Adipocyte (in vitro differentiated cells): ENCODE measurements at places on chromosomes 5 and 9.

GRCh38 chr5:98296426-98296825 is 477.0 kb upstream of the RGMB start:
- peak; percentile 45 for DNase-seq

GRCh38 chr9:126371007-126371870 is 44.6 kb downstream of the MVB12B start:
- DNase-seq, result no peak

DNA sequence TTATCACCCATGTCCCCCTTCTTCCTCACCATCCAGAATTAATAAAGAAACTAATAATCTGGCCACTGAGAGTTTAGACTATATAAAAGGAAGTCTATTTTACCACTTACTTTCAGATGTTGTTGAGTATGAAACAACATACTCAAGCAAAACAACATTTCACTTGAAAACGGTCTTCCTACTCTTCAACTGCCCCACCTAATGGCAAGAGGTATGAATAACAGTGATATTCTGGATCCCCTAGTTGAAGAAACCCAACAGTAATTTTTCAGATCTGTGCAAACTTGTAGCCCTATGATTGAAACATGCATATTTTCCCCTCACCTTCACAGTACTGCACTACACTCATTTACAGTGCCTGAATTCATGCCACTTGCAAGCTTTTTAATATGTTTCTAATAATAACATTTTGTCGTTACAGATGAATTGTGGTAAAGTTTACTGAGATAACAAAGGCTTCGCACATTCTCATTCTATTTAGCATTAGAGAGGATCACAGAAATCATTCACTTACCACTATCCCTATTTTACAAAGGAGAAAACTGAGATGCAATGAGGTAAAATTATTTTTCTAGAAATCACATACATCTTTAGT is 267.9 kb upstream of the PDE4D start:
- peak; percentile 77 for DNase-seq

DNA sequence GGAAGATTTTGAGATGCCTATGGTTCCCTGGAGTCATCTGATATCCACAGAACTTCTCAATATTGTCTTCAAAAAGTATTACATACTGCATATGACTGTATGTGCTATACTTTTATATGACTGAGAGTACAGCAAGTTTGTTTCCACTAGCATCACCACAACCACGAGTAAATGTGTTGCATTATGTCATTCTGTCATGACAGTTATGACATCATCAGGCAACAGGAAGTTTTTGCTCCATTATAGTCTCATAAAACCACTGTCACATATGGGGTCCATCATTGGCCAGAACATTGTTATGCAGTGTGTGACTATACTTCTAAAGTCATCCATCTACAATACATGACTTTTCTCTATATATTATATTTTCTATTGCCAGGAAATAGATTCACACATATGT is 831.7 kb downstream of the SEMA5A start:
- no peak for DNase-seq

DNA sequence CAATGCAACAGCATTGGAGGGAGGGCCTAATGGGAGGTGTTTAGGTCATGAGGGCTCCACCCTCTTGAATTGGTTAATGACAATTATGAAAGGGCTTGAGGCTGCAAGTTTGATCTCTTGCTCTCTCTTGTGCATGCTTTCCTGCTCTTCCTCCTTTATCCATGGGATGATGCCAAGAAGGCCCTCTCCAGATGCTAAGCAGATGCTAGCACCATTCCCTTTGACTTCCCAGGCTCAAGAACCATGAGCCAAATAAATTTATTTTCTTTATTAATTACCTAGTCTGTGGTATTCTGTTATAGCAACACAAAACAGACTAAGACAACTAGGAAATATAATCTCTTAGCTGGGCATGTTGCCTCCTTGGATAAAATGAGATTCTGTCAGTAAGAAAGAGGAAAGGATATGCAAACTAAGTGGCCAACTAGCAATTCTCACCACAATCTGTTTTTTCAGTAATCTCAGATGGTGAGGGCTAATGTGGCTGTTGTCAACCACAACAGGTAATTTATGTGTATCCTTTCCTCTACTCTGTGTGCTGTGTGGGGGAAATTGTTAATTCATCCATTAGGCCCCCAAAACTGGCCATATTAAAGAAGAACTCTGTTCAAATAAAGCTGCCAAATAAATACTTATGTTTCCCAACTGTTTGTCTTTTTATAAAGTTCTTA is 269.1 kb upstream of the CD180 start:
- DNase-seq, result no peak

- no peak for DNase-seq
Observed at GRCh38 chr5:172593306-172593705, 47.8 kb upstream of the NEURL1B start.

DNA sequence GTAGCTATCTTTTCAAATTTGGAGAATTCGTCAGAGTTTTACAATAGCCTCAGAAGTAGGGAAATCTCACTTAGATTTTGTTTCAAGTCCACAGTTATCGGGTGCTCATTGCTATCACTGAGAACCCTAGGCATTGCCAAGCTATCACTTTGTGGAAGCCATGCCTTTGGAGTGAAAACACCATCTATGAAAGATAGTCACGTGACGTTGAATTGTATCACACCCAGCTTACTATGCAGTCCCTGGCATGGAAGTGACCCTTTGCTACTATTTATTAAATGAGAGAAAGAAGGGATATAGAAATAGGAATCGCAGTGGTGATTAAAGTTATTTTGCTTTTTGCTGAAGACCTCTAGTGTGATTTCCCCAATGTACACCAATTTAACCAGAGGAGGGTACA is 97.2 kb downstream of the AOPEP start:
- no peak for DNase-seq

GRCh38 chr5:150111122-150111521 is 24.8 kb upstream of the CSF1R start:
- DNase-seq, result no peak

- peak; percentile 93 for DNase-seq
Observed at GRCh38 chr5:15013654-15014463, 142.3 kb upstream of the ANKH start.

GRCh38 chr9:82930116-82930515 is 132.8 kb downstream of the RASEF start:
- no peak for DNase-seq

DNA sequence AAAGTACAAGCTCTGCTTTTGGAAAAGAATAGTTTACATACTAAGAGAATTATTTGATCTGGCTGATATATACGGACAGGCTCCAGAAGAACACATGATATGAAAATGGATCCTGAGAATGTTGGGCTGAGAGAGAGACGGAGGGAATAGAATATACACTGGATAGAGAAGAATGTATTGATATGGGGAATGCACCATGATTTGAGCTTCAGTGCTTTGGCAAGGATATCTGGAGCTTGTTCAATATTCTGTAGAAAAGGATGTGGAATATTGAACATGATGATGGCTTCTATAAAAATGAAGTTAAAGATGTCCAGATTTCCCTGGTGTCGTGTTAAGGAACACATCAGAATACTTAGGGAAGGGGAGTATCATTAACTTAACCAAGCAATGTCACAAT is 280.5 kb upstream of the VLDLR start:
- no peak for DNase-seq

DNA sequence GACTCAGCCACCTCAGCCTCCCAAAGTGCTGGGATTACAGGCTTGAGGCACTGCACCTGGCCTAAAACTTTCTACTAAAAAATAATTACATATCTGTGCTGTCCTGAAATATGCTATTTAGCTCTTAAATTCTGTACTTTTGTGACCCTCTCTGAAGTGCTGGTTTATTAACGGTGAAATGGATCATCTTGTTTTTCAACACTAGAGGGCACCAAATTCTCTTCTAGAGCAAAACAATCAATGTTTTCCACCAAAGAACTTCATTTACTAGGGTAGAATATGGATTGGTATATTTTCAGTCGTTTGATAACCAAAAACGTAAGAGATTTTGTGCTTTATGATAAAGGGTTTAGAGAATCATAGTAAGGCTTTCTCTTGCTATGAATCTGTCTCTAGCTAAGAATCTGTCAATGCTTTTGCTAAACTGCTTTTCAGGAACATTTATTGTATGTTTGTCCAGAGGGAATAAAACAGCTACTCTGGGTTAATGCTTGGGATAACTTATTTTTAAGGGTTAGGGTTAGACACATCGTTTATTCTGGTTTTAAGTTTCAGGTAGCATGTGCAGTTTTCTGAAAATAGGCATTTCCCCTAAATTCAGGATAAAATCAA is 63.6 kb downstream of the RNF180 start:
- DNase-seq, result peak; percentile 81

DNA sequence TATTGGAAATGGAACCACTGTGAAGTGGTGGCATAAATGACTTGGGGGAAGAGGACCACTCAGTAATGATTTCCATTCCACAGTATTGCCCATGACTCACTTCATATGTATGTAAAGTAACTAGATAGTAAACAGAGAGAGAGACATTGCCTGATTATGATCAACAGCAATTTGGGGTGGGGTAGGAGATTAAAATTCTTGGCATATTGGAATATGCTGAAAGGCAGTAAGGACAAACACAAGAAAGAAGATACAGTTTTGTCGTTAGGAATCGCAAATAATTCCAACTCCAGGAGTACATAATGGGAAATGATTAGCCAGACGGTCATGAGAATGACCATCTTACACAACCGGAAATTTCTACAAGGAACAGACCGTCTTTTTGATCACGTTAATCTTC is 1.5 kb upstream of the HMGCS1 start:
- DNase-seq, result no peak

DNA sequence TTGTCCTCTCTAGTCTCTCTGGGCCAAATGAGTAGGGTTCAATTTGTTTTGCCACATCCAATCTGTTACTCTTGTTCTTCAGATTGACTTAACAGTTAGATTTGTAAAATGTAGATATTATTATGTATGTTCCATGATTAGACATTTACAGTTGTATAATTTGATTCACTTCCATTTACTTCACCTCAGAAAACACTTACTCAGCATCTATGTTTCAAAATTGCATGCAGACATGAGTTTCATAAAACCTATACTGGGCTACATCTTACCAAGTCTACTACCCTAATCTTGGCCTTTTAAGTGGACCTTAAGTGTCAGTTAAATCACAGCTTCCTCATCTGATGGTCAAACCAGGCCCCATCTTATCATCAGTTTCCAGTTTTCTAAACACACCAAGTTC is 1181.2 kb upstream of the CDH9 start:
- DNase-seq, result no peak

DNA sequence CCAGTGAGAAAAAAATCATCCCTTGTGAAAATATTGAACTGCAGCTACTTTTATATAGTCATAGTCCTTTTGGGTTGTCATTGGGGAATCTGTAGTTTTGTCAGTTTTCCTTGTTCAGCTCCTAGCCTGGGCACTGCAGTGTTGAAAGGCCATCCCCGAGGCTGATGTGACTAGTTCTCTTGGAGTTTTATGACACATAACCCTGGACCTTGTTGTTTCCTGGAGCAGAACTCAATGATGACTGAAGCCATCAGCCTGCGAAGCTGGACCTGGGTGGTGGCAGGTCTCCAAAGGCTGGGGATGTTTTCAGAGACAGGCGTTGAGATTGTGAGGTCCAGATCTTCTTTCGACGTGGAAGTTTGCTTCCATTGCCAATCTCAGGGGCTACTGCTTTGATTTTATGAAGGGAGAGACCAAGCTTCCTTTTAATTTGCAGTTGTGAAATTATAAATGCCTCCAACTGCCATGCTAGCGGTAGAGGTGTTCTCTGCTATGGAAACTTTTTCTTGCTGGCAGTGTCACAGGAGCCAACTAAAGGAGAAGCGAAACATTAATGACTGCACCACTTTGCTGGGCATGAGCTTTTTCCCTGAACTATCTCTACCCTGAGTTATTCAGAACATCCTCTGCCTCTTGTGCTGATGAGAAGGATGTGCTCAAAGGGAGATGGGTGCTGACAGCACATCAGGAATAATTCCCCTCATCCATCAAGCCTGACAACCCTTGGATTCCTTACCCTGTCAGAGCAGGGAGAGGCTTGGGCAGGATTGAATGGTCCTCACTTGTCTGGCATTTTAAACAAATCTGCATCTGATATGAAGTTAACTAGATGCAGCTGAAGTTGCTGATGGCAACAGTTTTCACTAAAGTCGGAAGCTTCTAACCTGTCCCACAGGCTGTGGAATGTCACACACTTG is 209.6 kb downstream of the MAST4 start:
- no peak for DNase-seq

- no peak for DNase-seq
Observed at GRCh38 chr5:151721087-151721646, 34.5 kb upstream of the SPARC start.

DNA sequence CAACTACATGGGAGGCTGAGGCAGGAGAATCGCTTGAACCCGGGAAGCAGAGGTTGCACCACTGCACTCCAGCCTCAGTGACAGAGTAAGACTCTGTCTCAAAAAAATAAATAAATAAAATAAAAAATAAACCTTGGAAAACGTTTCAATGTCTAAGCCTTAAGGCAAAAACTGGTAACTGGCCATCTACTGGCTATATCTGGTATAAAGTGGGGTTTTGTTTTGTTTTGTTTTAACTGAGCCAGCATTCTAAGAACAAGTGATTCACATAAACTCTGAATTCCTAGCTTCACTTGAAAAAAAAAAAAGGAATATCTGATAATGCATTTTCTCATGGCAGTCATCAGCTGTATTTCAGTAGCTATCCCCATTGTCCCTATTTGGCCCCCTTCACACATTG is 126.1 kb upstream of the EFNA5 start:
- DNase-seq, result no peak

GRCh38 chr5:132213666-132214065 is 14.0 kb downstream of the P4HA2 start:
- DNase-seq, result no peak

DNA sequence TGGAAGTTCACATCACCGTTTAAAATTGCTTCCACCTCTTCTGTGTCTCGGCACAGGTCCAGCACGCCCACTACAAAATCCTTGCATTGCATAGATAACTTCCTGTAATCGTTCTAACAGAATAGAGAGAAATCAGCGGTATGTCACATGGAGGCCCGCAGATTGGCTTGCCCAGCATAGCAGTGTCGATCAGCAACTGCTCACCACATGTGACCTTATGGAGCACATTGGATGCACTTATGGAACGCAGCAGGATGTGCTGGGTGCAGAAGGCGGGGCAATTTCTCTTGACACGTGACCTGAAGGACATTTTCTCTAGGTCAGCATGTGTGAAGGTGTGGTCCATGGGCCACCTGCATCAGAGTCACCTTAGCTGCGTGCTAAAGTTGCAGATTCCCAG is 49.7 kb downstream of the TRPC7 start:
- DNase-seq, result no peak

- peak; percentile 40 for DNase-seq
Observed at GRCh38 chr5:128111818-128112448, 28.4 kb downstream of the SLC12A2 start.

GRCh38 chr5:96197347-96197746 is 235.7 kb upstream of the ELL2 start:
- no peak for DNase-seq

GRCh38 chr9:7234144-7234543 is 476.4 kb downstream of the KDM4C start:
- peak; percentile 32 for DNase-seq

- no peak for DNase-seq
Observed at GRCh38 chr5:140166911-140167310, 8.1 kb upstream of the CYSTM1 start.

GRCh38 chr5:142156839-142157463 is 48.4 kb downstream of the NDFIP1 start:
- no peak for DNase-seq

GRCh38 chr5:109844148-109844547 is 154.4 kb downstream of the MAN2A1 start:
- no peak for DNase-seq

GRCh38 chr9:91047993-91048607 is 246.5 kb downstream of the SYK start:
- DNase-seq, result peak; percentile 63
